Hindlimb muscle (tissue), 1 donor: ENCODE measurements at places on chromosomes 2 and 18. TPM values are rescaled to one million over a fixed set of nuclear protein-coding genes. Genes with fewer than 3 reads are reported as not detected.

The UGT1A6 gene
- not detected for polyA plus RNA-seq

The MYCN gene
- polyA plus RNA-seq, result 6.3 TPM

The HOXD13 gene
- polyA plus RNA-seq, result not detected

DNA sequence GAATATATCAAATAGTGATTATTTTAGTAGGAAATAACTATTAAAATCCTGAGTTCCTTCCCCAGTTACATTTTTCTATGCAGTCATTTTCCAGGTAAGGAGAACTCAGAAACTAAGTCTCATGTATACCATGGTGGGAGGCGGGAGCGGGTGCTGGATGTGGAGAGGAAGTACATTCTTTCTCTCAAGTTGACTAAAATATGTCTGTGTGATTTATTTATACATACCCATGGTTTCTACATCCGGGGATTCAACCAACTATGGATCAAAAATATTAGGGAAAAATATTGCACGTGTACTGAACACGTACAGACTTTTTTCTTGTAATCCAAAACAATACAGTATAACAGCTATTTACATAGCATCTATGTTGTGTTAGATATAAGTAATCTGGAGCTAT is 6.8 kb downstream of the ZCCHC2 start:
- DNase-seq, result no peak

DNA sequence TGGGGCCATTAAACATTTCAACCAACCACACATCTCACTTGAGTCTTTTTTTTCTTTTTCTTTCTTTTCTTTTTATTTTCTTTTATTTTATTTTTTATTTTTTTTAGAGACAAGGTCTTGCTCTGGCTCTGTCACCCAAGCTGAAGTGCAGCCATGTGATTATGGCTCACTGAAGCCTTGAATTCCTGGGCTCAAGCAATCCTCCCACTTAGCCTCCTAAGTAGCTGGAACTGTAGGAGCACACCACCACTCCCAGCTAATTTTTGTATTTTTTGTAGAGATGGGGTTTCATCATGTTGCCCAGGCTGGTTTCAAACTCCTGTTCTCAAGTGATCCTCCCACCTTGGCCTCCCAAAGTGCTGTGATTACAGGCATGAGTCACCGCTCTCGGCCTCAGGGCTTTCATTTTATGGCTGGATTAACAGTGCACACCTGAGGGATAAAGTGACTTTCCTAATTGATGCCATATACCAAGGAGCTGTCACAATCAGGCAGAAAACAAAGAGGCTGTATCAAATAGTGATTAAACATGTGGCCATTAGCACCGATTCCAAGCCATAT is 21.5 kb downstream of the KIAA2012 start:
- no peak for DNase-seq

DNA sequence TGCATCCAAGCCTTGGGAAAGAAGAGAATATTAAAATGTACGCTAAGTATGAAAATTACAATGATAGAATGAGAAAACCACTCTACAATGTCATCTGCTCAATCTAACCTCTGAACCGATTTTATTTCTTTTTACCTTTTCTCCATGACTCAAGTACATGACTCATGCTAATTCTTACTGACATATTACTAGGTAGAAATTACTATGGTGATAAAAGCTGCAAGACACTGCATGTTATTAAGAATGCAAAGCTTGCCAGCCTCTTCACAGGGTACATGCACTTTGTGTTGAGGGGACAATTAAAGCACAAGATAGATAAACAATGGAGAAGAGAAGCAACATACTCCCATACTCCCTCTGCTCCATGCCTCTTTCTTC is 20.7 kb downstream of the SFT2D3 start:
- no peak for DNase-seq

DNA sequence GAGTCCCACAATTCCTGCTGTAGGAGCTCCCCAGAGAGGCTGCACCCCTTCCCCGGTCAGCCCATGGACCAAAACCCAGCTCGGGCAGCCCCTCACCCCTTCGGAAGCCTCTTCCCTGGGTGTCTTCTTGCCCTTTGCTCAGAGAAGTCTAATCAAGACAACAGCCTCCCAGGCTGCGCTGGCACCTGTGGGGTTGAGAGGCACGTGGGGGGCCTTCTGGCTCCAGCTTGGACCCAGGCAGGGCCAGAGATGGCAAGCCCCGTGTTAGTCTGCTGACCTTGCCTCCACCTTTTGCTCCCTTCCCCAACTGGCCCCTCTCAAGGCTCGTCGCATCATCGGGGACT is 10.4 kb downstream of the SLC4A3 start:
- no peak for DNase-seq
